ENCODE measurements at places on chromosomes 13 and 19.

- no peak for DNase-seq
Measured at GRCh38 chr19:43699506-43700394, 16.1 kb upstream of the IRGC start.

DNA sequence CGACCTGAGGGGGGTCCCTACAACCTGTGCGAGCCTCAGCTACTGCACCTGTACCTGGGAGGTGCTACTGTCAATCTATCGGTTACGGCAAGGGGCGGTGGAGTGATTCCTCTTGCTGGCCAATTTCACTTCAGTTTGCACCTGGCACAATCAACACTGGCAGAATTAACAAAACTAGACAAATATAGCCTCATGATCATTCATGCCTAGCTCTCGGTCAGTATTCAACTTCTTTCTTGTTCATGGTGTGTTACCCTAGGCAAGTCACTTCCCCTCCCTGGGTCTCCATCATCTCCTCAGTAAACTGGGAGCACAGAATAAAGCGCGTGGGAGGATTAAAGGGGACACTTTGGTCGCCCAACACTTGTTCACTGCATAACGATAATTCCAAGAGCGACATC is 618 bp downstream of the HAUS8 start:
- DNase-seq = peak; percentile 5

GRCh38 chr13:42039457-42039945 is 8.9 kb upstream of the DGKH start:
- DNase-seq = peak; percentile 25

DNA sequence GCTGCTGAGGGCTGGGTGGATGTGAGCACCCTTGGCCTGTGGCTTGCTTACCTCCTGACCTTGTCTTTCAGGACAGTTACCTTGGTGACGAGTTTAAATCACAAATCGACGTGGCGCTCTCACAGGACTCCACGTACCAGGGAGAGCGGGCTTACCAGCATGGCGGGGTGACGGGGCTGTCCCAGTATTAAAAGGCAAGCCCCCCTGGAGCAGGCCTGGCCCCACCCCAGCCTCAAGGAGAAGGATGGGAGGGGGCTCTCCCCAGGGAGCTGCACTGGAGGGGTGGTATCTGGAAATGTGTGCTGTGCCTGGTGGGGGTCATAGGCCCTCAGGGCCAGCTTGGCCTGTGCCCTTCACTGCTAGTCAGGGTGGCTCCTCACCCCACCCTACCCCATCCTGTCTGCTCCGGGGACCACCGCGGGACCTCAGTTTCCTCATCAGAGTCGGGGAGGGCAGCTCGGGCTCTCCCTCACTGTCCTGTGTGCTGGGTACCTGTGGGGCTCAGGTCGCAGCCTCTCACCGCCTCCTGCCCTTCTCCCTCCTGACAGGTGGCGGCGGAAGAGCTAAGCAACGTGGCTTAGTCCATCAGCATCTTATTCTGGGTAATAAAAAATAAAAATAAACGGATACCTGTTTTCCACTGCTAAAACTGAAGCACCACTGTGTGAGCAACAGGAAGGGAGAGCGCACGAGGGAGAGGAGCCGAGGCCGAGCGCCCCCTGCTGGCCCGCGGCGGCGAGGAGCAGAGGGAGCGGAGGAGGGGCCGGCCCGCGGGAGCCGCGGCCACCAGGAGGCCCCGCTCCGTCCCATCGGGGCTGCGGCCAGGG is 29.8 kb downstream of the CERS1 start:
- peak; percentile 90 for DNase-seq

DNA sequence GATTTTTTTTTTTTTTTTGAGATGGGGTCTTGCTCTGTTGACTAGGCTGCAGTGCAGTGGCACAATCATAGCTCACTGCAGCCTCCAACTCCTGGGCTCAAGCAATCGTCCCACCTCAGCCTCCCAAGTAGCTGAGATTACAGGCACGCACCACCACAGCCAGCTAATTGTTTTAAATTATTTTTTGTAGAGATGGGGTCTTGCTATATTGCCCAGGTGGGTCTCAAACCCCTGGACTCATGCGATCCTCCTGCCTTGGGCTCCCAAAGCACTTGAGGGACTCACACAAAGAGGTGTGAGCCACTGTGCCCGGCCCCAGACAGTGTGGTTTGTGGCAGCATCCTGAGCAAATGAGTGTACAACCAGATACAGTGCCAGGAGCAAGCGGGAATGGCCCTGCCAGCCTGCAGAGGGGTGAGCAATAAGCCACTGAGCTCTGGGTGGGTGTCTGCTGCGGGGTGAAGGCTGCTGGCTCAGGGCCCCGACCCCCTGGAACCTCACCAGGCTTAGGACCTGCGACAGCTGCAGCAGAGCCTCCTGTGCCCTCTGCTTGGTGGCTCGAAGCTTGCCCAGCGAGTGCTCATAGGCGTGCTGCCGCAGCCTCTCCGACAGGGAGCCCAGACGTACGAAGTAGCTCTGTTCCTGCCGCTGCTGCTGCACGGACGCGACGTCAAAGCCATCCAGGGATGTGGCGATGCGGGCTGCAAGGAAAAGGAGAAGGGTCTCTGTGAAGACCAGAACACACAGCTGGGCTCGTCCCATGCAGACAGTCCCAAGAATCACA is 15.9 kb upstream of the TICAM1 start:
- no peak for DNase-seq

- DNase-seq = no peak
Measured at GRCh38 chr13:25881971-25882451, 169.8 kb downstream of the SHISA2 start.

DNA sequence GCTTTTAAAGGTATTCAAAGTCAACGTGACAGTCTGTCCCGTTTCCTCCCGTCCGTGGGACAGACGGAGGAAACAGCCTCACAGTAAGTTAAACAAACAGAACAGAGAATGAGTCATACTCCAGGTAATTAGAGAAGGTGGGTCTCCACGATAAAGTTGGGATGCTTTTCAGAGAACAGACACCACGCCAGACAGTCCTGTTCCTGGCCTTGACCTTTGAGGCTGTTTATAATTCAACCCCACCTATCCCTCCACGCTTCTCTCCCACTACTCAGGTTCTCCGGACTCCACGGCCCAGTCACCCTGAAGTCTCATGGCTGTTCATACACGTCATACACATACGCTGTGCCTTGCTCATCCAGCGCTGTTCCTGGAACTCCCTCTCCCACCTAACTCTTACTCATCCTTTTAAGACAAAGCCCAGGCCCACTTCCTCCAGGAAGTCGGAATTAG is 42.5 kb downstream of the ARHGEF18 start:
- DNase-seq = no peak

GRCh38 chr19:41886761-41887710 is 4.1 kb downstream of the ARHGEF1 start:
- DNase-seq = no peak

- no peak for DNase-seq
Measured at GRCh38 chr13:22002893-22003292, 332.0 kb downstream of the FGF9 start.

- peak; percentile 95 for DNase-seq
Measured at GRCh38 chr13:110109910-110110309, 197.0 kb downstream of the COL4A1 start.

- peak; percentile 56 for DNase-seq
Measured at GRCh38 chr13:22220151-22221135, 549.6 kb downstream of the FGF9 start.
